Fibroblast of upper back skin (primary cell): ENCODE measurements at places on chromosomes 2 and 18.

GRCh38 chr2:37215250-37215649 is 16.1 kb downstream of the CEBPZ start:
- DNase-seq, result no peak

- DNase-seq, result peak; percentile 79
These were observed 232.4 kb downstream of the CALCRL start for GRCh38 chr2:187215532-187216240.

- no peak for DNase-seq
These were observed 150.2 kb downstream of the TTC32 start for GRCh38 chr2:19751631-19752030.

DNA sequence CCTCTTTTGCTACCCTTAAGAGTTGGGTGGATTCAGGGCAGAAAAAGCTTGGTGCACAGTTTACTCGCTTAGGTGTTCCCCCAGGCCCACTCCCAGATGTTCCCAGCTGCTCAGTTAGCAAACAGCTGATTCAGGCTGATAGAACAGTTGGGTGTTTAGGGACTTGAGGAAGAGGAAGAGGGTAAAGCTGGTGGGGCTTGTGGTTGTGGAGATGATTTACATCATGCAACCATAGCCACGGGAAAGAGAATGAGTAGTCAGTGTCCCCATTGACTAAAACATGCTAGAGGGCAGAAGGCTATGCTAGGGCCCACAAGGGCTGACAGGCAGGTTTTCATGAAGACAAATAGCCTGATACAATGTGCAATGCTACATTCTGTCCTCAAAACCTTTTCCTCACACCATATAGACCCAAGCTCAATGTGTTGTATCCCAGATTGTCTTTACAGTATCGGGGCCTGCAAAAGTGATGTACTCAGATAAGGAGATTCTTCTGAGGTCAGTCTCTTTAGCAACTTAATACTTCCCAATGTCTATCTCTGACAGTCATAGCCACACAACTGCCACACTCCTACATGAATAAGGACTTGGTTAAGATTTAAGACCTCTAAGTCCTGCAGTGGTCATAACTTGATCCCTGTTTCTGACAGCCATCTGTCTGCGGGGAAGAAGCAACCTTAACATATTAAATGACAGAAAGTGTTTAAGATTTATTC is 15.6 kb downstream of the COLEC12 start:
- DNase-seq, result no peak

DNA sequence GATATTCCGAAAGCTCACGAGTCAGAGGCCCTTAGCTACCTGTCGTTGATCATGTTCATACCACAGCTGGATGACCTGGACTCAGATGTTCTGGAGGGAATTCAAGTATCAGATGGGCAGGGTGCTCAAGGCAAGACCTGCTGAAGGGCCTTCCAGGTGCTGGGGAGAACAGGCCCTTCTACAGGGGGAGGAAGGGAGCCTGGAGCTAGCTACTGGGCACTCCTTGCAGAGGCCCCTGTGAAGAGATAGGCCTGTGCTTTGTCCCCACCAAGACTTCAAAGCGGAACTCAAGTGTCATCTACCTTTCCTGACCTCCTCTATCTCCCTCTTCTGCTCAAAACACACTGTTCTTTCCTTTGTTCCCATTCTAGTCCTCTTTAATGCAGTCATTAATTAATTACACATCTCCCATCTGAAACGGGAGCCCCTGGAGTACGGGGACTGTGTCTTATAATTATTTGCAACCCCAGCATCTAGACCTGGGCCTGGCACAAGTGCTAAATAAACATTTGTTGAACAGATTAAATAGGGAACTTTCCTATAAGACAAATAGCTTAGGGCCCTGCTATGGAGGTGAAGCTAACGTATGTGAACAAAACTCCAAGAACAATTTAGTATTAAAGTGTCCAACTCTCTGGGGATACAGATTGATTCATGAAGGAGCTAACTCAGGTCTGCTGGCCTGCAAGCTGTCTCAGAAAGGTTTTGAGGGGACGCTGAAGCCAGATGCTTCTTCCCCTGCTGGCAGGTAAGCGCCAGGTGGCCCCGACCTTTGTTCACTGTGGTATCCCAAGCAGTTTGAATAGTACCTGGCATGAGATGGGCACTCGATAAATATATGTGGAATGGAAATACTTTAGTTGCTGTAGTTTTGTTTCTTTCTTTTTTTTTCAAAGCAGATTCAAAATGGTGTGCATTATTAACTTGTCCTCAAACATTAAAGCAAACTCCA is 22.0 kb downstream of the RHOB start:
- no peak for DNase-seq

DNA sequence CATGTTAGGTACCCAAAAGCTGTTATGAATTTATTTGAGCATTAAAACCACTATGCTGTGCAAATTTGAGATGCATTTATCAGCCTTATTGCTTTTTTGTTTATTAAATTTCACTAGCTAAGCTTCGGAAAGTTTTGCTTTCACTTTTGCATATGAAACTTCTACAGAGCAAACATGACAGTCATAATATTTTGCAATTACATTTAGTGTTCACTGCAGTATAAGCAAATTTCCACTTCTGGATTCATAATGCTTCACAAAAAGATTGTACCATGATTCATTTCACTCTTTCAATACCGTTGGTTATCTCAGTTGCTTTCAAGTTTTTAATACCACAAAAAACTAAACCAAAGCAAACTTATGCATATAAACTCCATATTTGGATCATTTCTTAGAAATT is 228.7 kb upstream of the SLC8A1 start:
- DNase-seq, result no peak

GRCh38 chr2:219218217-219218731 is 484 bp downstream of the ABCB6 start:
- peak; percentile 70 for DNase-seq

DNA sequence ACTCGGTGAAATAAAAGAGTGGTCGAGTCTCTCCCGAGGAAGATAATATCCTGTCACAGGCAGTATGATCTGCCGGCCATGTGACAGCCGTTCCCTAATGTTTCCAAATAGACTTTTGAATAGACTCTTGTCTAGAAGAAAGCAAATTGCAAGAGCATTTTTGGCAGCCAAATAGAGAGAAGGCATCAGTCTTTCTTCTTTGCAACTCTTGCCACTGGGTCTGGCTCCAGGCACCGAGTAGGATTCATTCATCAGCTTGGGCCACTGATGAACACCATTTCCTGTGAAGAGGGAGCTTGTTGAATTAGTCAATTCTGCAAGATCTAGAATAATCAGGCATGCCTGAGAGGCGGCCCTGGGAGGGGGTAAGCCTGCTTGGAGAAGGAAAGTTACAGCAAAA is 165.6 kb downstream of the KLHL29 start:
- DNase-seq, result no peak

DNA sequence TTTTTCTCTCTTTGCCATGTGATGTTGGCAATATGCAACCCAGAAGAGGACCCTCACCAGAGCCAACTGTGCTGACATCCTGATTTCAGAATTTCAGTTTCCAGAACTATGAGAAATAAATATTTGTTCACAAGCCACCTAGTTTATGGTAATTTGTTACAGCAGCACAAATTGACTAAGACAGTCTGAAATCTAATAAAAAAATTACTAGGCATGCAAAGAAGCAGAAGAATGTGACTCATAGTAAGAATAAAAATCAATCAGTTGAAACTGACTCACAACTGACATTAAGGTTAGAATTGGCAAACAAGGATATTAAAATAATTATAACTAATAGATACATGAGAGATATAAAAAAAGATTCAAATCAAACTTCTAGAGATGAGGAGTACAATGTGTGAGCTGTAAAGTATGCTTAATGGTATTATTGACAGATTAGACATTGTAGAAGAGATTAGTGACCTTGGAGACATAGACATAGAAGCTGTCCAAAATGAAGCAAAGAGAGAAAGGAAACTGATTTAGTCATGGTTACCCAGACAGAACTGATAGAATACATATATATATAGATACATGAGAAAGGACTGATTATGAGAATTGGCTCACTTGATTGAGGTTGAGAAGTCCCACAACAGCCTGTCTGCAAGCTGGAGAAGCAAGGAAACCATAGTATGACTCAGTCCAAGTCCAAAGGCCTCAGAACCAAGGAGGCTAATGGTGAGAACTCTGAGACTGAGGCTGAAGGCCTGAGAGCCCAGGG is 27.8 kb upstream of the TTC39C start:
- DNase-seq, result no peak

DNA sequence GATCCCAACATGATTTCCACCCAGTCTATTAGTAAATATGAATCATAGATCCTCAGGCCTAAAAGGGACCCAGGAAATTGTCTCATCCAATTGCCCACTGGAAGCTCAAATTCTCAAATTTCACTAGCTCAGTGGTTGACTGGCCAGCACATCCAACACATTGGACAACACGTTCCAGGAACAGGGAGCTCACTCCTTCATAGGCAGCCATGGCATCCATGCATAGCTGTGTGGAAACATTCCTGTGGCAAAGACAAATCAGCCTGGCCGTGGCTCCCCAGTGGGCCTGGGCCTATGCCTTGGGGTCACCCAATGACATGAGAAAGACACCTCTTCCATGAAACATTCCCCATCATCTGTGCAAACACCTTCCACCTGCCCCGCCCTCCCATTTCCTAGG is 261.1 kb downstream of the ANAPC1 start:
- DNase-seq, result peak; percentile 21

DNA sequence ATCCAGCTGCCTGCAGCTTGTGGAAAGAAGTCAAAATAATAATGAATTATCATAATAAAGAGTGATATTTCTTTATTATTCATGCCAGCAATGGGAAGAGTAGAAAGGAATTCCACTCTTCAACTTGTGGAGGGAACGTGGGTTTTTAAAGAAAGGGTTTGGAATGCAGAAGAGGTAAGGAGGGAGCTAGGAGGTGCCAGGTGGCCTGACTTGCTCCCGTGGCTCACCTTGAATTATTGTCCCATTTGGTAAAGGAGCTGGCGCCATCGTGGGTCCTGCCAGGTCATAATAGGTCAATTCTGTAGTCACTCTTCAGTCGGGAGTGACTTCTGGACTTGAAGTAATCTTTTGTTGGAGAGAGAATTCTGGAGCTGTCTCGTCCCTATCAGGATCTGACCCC is 95.2 kb upstream of the BARD1 start:
- DNase-seq, result no peak

DNA sequence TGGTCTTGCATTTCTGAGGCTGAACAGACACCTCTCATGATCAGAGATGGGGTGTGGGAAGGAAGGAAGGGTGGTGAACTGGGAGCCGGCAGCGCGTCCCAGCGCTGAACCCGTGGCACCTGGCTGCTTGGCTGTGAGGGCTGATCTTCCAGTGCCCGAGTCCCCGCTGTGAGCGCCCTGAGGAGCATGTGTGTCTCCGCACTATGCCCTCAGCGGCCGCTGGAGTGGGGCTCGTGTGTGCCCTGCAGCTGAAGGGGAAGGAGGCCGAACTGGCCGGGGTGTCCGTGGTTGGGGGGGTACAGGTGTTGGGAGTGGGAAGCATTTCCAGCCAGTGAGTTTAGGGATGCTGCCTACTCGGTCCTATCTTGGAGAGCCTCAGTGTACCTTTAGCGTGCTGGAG is 82.2 kb downstream of the LDLRAD4 start:
- DNase-seq, result no peak

GRCh38 chr2:196980001-196980400 is 53.5 kb upstream of the PGAP1 start:
- DNase-seq, result no peak

DNA sequence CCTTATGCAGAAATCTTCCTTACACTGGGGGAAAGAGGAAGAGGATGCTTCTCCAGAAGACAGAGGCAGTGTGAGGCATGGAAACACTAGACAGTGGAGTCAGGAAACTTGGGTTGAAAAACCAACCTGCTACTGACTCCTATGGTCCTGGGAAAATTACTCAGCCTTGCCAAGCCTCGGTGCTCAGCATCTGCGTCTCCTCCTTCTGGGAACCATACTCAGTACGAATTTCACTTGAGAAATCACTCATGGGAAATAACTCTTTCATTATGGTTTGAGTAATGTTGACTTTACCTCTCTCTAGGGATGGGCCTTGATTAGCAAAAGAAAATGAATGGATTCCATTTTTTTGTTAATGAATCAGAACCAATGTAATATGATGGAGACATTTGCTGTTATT is 96.5 kb downstream of the KCNE4 start:
- DNase-seq, result no peak

GRCh38 chr2:241207151-241207550 is 18.7 kb downstream of the ANO7 start:
- no peak for DNase-seq

DNA sequence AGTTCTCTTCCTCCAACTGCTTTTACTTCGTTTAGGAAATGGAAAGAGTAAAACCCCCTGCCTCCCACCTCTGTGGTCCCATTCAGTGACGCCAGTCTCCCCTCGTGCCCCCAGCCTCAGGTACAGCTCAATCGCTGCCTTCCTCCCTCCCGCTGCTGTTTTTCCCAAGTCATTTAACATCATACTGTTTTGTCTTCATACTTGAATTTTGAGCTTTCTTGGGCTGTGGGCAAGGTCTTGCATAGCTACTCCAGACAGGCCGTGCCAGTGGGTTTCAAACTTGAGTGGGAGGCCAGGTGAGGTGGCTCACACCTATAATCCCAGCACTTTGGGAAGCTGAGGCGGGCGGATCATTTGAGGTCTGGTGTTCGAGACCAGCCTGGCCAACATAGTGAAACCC is 155.3 kb downstream of the TANC1 start:
- DNase-seq, result no peak

DNA sequence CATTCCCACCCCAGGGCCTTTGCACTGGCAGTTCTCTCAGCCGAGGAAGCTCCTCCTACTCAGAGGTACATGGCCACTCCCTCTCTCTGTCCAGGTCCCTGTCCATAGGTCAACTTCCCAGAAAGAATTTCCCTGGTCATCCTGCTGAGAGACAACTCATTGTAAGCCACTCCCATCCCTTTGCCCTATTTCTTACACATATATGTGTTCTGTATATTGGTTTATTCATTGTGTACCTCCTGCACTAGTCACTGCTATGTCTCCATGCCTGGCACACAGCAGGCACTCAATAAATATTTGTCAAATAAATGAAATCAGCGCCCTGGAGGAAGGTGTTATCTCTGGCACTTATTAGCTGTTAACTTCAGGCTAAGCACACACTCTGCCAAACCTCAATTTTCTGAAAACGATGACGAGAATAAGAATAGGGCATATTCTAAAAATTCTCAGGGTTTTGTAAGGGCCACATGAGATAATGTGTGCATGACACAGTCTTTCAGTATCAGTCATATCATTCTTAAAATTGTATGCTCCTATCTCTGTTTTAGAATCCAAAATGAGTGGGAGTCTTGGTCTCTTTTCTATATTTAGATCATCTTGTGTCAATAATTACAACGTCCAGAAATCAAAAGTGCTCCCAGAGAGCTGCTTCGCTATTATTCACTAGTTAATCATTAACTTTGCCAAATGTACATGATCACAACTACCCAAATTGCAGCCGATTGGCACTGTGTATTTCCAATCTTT is 198.0 kb downstream of the ALK start:
- DNase-seq, result no peak

GRCh38 chr2:239376351-239376750 is 24.5 kb downstream of the HDAC4 start:
- DNase-seq, result no peak

GRCh38 chr2:98506881-98507280 is 62.2 kb downstream of the INPP4A start:
- no peak for DNase-seq

GRCh38 chr2:126644630-126645191 is 11.2 kb upstream of the GYPC start:
- no peak for DNase-seq

GRCh38 chr2:24075259-24075658 is 867 bp downstream of the SF3B6 start:
- DNase-seq, result no peak

GRCh38 chr2:199770716-199771115 is 80.3 kb downstream of the FTCDNL1 start:
- no peak for DNase-seq

- no peak for DNase-seq
These were observed 39.1 kb upstream of the MC4R start for GRCh38 chr18:60411715-60412114.
